ENCODE measurements at places on chromosomes 12 and 14.
A peak's percentile ranks its signal among the peaks of the same experiment; 100 is the strongest.

- no peak for DNase-seq
Measured at GRCh38 chr12:107288414-107289127, 195.2 kb upstream of the CRY1 start.

DNA sequence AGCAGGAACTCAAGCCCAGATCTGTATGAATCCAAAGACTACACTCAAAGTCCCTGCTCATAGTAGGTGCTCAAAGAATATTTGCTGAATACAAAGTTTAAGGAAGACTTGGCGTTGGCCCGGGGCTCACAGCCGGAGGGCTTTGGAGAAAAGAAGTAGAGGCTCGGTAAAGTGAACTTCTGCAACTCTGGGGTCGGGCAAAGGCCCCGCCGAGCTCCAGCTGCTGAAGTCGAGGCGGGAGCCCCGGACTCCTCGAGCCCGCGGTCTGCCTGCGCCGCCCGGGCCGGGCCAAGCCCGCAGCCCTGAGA lies 335 bp downstream of the GCN1 start:
- DNase-seq = no peak

GRCh38 chr14:104120281-104120741 lies 18.1 kb upstream of the KIF26A start:
- DNase-seq = no peak

DNA sequence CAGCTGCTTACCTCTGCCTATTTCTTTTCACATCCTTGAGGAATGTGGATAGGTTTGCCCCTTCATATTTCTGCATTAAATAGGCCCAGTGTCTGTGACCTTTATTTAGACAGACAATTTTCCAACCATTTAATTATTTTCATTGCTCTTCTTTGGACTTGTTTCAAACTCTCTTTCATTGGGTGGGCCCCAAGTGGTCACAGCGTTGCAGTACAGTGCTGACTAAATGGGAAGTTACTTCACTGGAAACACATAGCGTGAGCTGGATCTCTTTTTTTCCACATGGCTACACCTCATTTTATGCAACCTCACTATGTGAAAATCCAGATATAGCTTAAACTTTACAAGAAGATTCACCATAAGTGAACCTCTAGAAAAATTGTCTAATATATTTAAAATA lies 438.9 kb downstream of the ADAMTS20 start:
- DNase-seq = no peak

GRCh38 chr12:49260571-49261363 lies 4.1 kb upstream of the TUBA1C start:
- DNase-seq = no peak

- no peak for DNase-seq
Measured at GRCh38 chr14:54643696-54644176, 76.8 kb downstream of the SAMD4A start.

GRCh38 chr14:71672596-71672995 lies 259.6 kb upstream of the RGS6 start:
- DNase-seq = no peak

DNA sequence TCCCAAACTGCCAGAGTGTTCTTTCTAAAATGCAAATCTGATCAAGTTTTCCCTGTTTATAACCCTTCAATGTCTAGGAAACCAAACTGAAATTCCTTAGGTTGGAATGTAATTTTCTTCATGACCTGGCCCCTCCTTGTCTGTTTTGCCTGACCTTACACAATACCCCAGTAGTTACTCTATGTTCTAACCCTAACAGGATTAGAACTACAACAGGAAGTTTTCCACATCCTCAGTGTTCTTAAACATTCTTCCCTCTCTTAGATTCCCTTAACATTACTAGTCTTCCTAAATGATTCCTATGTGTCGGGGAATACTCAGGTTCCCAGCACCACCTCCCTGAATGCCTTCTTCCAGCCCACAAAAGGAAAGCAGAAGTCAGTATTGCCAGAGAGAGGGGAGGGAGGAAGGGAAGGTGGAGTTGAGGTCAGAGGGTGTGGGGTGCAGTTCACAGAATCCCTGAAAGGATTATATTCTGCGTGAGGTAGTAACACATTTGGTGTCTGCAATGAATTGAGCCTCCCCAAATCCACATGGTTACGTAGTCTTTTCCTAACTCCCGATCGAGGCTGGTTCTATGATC lies 72.6 kb downstream of the BBS10 start:
- no peak for DNase-seq

DNA sequence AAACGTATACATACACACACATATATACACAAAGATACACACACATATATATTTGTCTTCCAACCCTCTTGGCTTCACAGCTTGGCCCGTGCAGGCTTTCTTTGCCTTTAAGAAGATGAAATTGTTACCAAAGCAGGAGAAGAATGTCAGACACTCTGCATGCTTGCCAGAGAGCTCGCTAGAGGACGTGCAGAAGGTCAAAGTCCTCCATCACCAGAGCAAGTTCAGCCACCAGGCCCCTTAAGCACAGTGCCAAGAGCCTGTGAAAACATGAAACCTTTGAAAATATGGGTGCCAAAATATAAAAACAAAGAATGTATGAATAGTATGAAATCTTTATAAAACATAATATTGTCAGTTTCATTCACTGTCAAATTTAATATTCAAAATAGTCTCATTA lies 14.9 kb upstream of the MCRS1 start:
- DNase-seq = no peak

- no peak for DNase-seq
Measured at GRCh38 chr12:45433441-45433868, 217.6 kb downstream of the ANO6 start.

GRCh38 chr14:99996951-99997571 lies 68.2 kb upstream of the EVL start:
- no peak for DNase-seq

DNA sequence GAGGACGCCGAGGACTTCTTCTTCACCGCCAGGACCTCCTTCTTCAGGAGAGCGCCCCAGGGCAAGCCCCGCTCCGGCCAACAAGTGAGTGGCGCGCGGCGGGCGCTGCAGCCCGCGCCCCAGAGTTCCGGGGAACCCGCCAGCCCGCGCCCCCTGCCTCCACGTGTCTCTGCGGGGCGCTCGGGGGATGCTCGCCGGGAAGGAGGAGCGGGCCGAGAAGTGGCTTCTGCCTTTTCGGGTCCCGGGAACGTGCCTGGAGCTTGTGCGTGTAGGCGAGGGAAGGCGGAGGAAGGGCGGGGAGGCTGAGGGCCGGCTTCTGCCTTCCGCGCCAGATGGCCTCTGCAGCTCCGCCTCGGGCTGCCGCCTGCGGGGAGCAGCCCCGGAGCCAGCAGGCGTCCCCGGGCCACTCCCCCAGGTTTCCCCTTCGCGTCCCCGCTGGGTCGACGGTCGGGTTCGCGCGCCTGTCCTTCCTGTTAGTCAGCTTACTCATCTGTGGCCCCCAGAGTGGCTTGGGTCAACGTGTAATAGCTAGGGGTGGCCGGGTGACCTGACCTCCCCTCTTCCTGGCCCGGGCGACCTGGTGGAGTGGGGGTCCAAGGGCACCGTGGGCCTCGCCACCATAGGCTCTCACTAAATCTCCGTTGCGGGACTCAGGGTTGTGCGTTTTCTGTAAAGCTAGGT lies 505 bp downstream of the RASSF3 start:
- peak; percentile 22 for DNase-seq

DNA sequence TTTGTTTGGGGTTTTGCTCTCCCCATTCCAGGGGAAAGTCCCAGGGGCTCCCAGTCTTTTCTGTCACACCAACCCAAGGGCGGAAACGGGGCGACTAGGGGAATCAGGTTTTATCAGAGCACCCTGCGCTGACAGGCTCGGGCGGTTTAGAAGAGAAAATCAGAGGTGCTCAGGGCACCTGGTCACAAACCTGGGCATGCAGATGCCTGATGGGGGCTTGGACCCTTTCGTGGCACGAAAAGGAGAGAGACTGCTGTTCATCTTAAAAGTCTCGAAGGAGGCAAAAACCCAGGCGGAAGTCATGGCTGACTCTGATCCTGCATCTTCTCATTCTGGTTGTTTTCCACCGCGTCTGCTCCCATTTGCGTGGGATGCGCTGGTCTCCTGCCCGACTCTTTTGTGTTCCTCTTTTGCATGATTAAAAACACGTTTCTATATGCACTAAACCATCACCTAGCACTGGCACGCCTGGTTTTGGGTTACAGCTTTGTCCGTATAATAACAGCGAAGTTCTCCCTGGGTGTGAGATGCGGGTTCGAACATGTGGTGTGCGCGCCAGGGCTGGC lies 13.2 kb downstream of the OTX2 start:
- DNase-seq = no peak

DNA sequence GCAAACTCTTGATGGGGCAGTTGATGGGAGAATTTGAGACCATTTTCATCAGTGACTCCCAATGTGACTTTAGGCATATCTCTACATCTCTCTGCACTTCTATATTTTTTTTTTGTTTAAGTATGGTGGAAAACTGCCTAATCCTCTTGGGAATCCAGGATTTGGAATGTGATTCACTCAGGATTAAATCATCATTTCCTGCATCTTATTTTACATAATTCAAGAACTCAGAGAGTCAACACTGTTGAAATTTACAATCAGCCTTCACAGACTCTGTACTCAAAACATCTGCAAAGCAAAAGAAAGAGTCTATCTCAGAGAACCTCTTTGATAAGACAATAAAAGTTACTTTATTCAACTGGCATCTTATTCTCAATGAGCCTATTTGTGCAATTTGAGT lies 260.7 kb upstream of the NOS1 start:
- no peak for DNase-seq

DNA sequence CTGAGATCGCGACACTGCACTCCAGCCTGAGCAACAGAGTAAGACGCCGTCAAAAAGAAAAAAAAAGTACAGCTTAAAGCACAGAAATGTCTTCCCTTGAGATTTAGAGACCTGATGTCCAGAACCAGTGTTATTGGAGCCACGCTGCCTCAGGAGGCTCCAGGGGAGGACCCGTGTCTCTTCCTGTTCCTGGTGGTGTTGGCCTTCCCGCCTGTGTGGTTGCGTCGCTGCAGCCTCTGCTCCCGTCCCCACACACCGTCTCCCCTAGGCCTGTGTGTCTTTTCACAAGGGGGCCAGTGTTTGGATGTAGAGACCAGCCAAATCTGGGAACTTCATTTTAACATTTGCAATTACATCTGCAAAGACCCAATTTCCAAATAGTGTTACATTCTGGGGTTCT lies 8.6 kb upstream of the FBRSL1 start:
- no peak for DNase-seq

GRCh38 chr12:115470526-115470925 lies 786.6 kb upstream of the TBX3 start:
- no peak for DNase-seq

DNA sequence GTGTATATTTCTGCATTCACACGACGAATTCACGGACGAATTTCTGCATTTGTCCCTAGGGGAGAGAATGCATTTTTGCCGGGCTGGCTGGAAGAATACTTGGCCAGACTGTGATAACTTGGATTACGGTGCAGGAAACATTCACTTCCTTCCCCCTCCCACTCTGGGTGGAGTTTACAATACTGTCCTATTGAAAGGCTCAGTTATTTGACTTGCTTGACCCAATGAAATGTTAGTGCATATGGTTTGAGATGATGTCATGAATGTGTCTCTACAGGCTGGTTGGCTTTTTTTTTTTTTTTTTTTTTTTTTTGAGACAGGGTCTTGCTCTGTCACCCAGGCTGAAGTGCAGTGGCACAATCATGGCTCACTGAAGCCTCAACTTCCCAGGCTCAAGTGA lies 90.7 kb upstream of the NOS1 start:
- DNase-seq = no peak

GRCh38 chr12:89299931-89300330 lies 52.4 kb downstream of the DUSP6 start:
- no peak for DNase-seq

DNA sequence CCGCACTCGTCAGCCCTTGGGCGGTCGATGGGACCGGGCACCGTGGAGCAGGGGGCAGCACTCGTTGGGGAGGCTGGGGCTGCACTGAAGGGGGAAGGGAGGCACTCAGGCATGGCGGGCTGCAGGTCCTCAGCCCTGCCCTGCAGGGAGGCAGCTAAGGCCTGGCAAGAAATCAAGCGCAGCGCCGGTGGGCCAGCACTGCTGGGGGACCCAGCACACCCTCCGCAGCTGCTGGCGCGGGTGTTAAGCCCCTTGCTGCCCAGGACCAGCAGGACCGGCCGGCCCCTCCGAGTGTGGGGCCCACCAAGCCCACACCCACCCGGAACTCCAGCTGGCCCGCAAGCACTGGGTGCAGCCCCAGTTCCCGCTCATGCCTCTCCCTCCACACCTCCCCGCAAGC lies 35.7 kb upstream of the YAF2 start:
- DNase-seq = no peak

DNA sequence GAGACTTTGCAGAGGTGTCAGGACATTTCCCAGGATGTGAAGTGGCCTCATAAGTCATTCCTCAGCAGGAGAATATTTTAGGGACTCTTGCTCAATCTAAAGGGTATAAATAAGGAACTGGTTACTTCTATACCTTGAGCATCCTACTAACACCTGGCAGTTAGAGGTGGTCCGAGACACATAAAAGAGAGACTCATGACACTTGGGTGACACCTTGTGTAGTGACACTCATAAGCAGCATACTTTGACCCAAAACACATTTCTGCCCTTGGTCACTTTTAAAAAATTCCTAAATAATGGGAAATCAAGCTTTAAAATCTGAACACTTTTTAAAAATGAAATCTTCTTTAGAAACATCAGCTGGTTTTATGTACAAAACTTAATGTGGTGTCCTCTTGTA lies 118.4 kb downstream of the KCNMB4 start:
- no peak for DNase-seq

GRCh38 chr12:9378430-9378835 lies 170.2 kb upstream of the PZP start:
- DNase-seq = no peak

- DNase-seq = no peak
Measured at GRCh38 chr12:42469355-42470175, 120.0 kb downstream of the PRICKLE1 start.

DNA sequence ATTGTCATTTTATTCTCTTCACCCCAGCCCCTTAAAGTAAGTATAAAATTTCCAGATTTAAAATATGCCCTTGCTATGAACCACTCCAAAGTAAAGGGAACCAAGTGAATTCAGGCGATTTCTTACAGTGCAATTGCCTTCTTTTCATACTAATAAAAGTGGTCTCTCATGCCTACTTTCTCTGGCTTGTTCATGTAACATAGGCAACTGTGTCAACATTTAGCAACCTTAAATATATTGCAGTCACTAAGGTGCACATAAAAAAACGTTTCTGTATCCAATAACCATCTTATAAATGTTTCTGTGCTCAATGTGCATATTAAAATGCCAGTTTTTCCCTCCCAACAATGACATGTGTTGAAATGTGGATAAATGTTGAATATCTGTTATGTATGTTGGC lies 271.6 kb upstream of the DCN start:
- DNase-seq = no peak

- DNase-seq = no peak
Measured at GRCh38 chr12:84436134-84436533, 476.5 kb downstream of the SLC6A15 start.

GRCh38 chr14:86310611-86311010 lies 780.7 kb downstream of the FLRT2 start:
- DNase-seq = no peak

DNA sequence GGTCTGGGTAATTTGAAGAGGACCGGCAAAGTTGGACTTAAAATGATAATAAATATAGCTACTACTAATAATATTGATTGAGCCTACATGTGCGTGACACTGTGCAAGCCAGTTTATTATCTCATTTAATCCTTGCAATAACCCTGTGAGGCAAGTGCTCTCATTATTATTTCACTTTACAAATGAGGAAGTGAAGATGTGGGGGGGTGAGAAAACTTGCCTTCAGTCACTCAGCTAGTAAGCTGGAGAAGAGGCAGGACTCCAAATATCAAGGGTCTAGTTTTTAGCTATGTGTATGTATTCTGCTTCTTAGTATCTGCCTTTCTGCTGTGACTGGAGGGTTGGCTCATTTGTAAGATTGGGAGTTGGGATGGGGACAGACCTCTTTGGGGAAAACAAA lies 39.2 kb downstream of the NPAS3 start:
- DNase-seq = no peak

- DNase-seq = no peak
Measured at GRCh38 chr14:79246173-79246572, 965.1 kb downstream of the DIO2 start.

All from DMS153 (cell line).